ENCODE measurements at places on chromosomes 4 and X.

GRCh38 chr4:178745203-178745602, 1303.0 kb upstream of the AGA start:
- DNase-seq = no peak

GRCh38 chrX:16023790-16024734, 99.3 kb upstream of the GRPR start:
- DNase-seq = no peak

DNA sequence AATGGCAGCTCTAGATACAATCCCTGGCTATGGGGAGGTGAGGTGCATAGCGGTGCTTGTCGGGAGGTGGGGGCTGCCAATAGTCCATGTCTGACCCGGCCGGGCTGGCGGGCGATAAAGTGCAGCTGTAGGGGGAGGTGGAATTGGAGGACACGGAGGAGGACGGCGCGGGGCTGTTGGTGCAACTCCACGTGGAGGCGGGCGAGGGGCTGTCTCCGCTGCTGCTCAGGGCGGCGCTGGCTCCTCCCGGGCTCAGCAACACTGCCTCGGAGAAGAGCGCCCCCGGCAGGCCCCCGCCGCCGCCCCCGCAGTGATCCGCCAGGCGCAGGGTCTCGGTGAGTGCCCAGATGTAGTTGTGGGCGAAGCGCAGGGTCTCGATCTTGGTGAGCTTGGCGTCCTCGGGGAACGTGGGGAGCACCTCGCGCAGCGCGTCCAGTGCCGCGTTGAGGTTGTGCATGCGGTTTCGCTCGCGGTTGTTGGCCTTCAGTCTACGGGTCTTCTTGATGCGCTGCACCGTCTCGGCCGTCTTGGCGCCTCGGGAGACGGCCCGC, 1.3 kb downstream of the NEUROG2 start:
- no peak for DNase-seq

GRCh38 chrX:115047181-115047580, 29.8 kb upstream of the IL13RA2 start:
- no peak for DNase-seq

- no peak for DNase-seq
These were observed 56.6 kb downstream of the ZNF827 start for GRCh38 chr4:145881989-145882388.

Measured in activated CD4-positive, CD25-positive, alpha-beta regulatory T cell (primary cell).